ENCODE measurements at places on chromosomes 2 and 18.
A peak's percentile ranks its signal among the peaks of the same experiment; 100 is the strongest.

DNA sequence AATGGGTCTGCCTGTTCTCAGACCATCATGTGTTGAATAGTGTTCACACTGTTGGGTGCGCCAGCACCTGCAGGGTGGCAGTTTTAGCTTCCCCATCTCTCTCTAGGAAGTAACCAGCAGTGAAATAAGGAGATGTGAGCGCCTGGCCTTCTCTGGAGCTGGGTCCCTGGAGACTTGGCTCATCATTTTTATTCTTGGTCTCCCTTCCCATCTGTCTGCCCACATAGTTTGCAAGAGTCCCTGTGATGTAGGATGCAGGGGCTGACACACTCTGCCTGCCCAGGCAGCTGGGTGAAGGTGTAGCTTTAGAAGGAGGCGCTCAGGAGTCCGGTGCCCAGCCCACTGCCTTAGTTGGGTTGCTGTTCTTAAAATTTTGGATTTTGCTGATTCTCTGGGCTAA, 172.2 kb downstream of the LDLRAD4 start:
- DNase-seq, result no peak

DNA sequence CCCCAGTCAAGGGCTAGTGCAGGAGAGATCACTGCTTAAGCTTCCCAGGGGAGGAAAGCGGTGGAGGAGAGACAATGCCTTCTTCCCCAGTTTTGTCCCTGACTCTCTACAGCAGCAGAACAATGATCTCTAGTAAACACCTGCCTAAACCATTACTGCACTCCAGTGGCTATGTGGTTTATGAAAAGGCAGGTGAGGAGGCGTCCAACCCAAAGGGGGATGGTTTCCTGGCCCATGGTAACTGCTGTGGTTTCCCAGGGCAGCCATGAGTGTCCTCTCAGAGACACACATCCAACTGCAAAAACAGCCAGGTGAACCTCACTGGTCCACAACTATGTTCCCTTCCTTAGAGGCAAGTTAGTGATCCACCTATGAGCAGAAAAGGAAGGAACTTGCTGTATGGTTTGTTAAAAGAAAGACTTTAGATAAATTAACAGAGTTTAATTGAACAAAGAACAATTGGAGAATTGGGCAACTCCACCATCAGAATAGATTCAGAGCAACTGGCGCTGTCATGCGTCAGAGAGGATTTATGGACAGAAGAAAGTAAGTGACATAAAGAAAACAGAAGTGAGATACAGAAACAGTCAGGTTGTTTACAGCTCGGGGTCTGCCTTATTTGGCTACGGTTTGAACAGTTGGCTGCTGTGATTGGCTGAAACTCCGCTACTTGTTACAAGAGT, 4.8 kb upstream of the TTC39C start:
- no peak for DNase-seq

GRCh38 chr2:121993682-121994081, 238.2 kb downstream of the TSN start:
- DNase-seq, result no peak

GRCh38 chr2:28997237-28997846, 16.2 kb downstream of the TOGARAM2 start:
- no peak for DNase-seq

- no peak for DNase-seq
Observed at GRCh38 chr2:18611604-18612003, 22.2 kb upstream of the NT5C1B start.

GRCh38 chr18:61426492-61427053, 93.3 kb downstream of the CDH20 start:
- no peak for DNase-seq

DNA sequence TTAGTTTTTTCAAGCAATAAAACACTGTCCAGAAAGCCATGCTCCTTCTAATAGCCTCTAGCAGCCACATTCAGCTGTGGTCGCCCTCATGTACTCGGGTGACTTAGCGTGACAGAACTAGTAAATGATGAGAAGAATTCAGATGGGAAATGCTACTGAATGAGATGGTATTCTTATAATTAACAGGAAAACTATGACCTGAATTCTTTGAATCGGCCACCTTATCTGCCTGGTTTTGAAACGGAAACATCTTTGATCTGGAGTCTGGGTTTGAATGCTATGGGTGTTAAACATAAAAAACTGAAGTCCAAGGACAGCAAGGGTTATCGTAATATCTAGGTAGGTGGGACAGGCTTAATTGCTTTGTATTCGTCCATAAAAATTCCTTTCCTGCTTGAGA, 138.8 kb upstream of the DNMT3A start:
- no peak for DNase-seq

GRCh38 chr18:37671530-37671929, 105.9 kb upstream of the CELF4 start:
- no peak for DNase-seq

DNA sequence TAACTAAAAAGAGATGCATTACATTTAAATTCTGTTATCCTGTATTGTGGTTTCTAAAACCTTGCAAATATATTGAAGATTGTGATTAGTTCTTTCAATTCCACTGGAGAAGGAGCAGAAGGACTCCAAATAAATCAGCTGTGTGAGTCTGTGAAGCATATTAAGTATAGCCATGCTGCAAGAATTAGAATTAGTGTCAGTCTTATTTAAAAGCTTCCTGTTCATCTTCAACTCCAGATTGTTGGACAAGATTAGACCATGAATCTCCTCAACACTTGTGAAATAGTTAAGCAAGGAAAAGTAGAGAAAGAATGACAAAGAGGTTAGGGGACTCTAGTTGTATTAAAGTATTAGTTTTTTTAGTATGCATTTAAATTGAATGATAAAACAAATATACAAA, 92.5 kb upstream of the LRP1B start:
- DNase-seq, result no peak

- DNase-seq, result no peak
Observed at GRCh38 chr2:25123682-25124081, 44.7 kb downstream of the POMC start.

DNA sequence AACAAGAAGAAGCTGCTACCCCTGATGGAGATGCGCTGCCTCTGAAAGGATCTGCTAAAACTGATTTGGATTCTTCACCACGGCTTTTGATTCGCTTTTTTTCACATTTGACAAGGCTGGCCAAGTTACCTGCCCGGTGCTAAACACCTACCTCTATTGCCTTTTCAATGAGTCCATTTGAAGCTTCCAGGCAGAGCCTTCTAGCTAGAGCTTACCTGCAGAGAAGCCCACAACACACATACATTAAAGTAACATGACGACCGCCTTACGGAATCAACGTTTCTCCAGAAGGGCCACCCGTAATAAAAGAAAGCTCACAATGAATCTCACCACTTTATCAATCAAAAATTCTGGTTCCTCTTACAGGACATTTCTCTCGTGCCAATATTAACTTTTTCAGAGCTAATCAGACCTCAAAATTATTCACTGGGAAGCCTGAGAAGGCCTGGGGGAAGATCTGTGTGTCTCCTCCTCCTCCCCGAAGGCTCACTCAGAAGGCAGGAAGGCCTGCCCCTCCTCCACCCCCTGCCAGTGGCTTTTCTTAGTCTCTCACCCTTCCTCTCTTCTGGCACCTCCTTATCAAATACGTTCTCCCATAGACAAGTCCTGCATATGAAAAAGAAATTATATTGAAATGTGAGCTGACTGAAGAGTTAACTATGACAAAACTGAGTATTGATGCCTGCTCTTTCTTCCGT, 171.0 kb downstream of the DNER start:
- DNase-seq, result no peak

- no peak for DNase-seq
Observed at GRCh38 chr18:49226243-49227000, 234.0 kb downstream of the DYM start.

- DNase-seq, result no peak
Observed at GRCh38 chr2:31150120-31150670, 12.0 kb upstream of the GALNT14 start.

GRCh38 chr2:106044021-106044420, 150.1 kb downstream of the UXS1 start:
- DNase-seq, result no peak

DNA sequence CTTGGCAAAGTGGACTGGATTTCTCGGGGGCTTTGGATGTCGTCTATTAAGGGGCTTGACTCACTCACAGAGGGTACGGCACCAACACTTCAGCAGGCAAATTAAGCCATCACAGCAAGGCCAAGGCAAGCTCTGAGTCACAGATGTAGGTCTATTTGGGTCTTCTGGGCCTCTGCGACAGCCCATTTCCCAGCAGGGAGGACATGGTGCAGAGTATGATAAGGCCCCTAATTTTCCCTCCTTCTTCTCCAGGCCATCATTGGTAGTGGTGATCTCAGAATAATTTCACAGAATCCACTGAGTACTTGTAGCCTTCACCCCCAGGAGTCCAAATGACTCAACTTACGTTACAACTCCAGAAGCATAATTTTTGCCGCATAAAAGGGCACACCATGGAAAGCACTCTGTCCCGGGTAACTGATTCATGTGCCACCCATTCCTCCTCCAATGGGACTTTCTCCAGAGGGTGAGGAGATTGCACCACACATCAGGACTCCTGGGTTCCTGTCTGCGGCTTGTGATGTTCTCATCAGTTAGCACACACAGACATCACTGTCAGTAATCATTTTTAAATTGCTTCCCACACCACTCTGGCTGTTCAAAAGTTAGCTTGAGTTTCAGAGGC, 164.9 kb downstream of the TXNL1 start:
- DNase-seq, result no peak

DNA sequence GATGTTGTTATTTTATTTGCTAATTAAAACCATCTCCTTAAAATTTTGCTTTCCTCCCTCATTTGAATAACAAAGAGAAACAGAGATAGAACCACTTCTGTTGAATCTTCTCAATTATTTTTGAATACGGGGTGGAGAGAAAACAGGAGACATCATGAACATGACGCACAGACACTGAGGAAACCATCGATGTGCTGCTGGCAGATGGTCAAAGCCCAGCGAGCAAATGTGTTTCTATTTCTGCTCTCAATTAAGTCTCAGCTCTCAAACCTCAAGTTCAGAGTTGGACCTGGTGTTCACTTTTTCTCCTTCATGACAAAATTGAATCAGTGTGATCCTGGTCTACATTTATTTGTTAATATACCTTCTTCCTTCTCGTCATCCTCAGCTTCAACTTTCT, 36.1 kb upstream of the TWIST2 start:
- DNase-seq, result no peak

- no peak for DNase-seq
Observed at GRCh38 chr2:191170301-191170636, 19.5 kb upstream of the STAT4 start.

GRCh38 chr2:180130403-180130802, 123.3 kb upstream of the CWC22 start:
- DNase-seq, result no peak

DNA sequence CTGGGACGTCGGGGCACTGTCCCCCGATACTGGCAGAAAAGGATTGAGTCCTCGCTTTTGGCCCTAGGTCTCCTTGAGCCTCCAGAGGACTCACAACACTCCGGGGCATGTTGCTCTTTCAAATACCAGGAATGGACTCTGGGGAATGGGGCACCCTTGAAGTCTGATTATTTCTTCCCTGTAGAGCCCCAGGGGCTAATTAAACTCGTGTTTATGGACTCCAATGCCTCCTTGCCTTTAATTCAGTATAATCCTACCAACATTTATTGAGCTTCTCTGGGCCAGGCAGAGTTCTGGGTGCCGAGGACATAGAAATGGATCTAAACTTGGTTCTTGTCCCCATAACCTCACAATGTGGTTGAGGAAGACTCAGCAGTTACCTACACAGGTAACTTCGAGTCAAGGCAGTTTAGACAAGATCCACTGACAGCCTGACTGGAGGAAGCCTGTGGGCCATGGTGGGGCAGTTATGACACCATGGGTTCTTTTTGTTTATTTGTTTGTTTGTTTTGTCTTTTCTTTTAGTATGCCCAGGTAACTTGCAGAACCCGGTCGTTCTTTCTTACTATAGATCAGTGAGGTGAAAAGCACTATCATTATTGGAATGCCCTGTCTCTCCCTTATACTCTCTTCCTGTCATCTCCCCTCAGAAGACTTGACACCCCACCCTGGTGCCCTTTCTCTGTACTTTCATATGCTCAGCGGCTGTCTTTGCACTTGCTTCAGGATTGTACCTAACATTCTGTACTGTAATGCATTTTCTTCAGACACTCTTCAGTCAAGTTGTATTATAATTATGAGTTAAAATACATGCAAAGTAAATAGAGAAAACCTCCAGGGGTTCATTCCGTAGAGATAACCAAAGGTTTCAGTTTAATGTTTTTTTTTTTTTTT, 3.2 kb downstream of the CFLAR start:
- DNase-seq, result no peak

- DNase-seq, result no peak
Observed at GRCh38 chr2:86241611-86242010, 42.4 kb downstream of the MRPL35 start.

DNA sequence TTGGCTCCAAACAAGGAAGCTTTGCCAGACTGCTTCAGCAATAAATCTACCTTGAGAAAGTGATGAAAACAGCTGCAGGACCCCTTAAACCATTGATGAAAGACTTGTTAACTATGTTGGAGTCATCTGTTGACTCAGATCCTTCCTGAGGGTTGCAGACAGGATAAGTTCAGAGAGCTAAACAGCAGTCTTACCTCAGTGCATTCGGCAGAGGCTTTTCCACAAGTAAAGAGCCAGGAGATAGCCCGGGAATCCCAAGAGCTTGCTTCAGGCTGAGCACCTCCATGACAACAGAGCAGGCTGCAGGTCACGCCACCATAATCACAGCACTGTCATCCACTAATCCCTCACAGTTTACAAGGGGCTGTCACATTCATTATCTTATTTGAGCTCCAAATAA, 23.7 kb downstream of the KIAA2012 start:
- DNase-seq, result no peak

- DNase-seq, result no peak
Observed at GRCh38 chr2:226207671-226208070, 591.9 kb downstream of the IRS1 start.

GRCh38 chr2:112825706-112826105, 10.9 kb downstream of the IL1B start:
- DNase-seq, result no peak

- DNase-seq, result no peak
Observed at GRCh38 chr2:157900203-157900602, 24.1 kb upstream of the ACVR1 start.

- DNase-seq, result peak; percentile 16
Observed at GRCh38 chr2:219352448-219353023, 20.0 kb upstream of the RESP18 start.

DNA sequence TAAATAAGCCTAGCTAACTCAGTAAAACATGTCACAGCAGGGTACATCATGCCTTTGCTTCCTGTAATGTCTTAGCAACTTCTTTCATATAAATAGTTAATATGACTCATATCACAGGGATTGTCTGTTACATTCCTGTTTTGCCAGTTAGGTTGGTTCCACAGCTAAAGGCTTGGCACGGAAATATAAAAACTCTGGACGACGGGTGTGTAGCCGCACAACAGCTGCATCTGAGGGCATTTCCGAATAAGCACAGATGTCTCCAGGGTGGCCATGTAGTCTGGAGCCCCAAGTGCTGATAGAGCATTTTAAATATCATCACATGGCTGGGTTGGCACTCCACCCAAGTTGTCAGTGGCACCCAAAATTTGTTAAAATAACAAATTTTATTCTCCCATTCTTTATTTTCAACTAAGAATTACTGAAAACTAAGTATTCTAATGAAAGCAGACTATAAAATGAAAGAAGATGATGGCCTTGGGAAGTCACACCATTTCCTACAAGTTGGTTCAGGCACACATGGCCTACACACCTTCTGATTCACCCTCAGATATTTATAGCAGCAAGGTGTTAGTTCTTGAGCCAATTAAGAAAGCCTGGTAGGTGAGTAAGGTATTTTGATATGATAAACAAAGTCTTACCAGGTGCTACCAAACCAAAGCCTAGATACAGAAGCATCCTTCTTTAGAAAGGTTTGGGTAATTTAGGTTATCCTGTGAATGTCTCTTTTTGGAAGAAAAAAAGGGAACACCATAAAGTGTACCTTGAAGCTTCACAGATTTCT, 61.8 kb upstream of the STK17B start:
- DNase-seq, result no peak
